ENCODE measurements at places on chromosomes 2 and 18.

DNA sequence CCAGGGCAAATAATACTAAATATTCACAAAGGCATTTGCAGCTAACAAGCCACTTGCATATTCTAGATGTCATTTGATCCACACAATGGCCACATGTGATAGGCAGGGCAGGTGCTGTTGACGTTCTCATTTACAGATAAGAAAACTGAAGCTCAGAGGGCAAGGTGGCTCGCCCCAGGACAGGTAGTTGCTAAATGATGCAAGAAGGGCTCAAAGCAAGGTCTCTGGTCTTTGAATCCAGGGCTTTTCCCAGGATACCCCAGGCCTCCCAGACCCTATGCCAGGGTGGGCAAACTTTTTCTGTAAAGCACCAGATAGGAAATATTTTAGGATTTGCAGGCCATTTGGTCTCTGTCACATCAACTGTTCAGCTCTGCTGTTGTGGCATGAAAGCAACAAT is 35.1 kb downstream of the LOXHD1 start:
- no peak for DNase-seq

- no peak for DNase-seq
Measured at GRCh38 chr2:83435989-83436388, 1023.1 kb downstream of the SUCLG1 start.

GRCh38 chr2:60972889-60973656 is 44.4 kb upstream of the PEX13 start:
- DNase-seq: no peak

GRCh38 chr2:30847329-30847728 is 40.1 kb upstream of the CAPN13 start:
- no peak for DNase-seq

- peak; percentile 22 for DNase-seq
Measured at GRCh38 chr18:35117951-35118411, 76.8 kb downstream of the MAPRE2 start.

Measured in skeletal muscle cell (primary cell).